Activated gamma-delta T cell treated with Interleukin-2 at 50 U/mL for 16 hours (primary cell): ENCODE measurements at places on chromosomes 12 and 14.

- no peak for DNase-seq
These were observed 44.3 kb downstream of the GPR65 start for GRCh38 chr14:88049266-88049665.

DNA sequence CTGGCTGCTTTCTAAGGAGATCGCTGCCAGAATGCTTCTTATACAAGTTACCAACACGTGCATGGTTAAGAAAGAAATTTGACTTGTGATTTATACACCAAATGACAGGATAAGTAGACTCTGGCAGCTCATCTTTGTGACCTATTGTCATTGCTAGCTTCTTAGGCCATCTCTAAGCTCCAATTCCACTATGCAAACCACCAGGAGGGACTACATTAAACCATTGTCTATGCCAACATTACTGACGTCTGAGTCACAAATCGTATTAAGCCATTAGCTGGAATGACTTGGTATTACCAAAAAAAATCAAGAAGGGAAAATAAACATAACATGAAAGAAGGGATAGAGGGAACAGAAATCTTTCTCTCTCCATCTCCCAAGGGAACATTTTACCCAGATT is 15.8 kb upstream of the VPS33A start:
- no peak for DNase-seq

- DNase-seq = no peak
These were observed 470.0 kb downstream of the EGLN3 start for GRCh38 chr14:33480887-33481184.

GRCh38 chr12:93091886-93092648 is 163.0 kb upstream of the EEA1 start:
- no peak for DNase-seq

GRCh38 chr12:13843841-13844240 is 137.6 kb downstream of the GRIN2B start:
- DNase-seq = no peak
